ENCODE measurements at places on chromosomes 4 and X.

DNA sequence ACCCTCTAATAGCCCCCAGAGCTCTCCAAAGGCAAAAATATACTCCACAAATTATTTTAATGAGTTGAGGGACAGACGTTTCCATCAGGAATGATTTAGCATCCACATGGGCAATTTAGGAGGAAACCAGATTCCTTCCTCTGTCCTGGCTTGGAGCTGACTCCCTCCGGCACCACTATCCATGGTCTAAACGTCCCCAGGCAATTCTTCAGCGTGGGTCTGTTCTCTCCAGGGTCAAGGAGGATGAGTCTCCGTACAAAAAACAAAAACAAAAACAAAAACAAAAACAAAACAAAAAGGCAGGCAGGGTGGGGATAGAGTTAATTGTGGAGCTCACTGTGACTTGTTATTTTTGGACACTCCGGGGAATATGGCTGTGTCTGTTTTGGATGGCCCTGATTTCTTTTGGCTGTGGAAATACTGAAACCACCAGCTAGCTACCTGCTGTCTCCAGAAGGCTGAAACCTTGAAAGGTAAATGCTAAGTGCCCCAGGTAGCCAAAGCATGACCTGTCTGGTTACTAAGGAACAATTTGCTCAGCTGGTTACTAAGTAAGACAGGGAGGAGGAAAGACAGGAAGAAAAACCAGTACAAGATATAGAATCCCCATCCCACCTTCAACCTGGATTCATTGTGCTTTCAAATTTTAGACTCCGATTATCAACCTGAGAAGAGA, 419.1 kb upstream of the LCORL start:
- no peak for DNase-seq

DNA sequence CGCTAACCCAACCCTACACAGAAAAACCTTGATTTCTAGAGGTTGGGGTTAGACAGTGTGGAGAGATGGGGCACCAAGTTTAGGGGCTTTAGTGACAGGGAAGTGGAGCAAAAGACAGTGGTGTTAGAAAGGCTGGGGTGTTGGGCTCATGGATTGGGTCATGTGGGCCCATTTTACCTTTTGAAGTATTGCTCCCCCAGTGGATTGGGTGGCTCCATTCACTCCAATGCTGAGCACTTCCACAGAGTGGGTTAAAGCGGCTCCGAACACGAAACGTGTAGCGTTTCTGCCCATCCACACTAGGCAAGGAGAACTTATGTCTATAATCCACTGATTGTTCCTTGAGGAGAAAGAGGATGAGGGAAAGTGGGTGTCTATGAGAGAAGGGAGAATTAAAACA, 2.3 kb downstream of the IL2RG start:
- no peak for DNase-seq

DNA sequence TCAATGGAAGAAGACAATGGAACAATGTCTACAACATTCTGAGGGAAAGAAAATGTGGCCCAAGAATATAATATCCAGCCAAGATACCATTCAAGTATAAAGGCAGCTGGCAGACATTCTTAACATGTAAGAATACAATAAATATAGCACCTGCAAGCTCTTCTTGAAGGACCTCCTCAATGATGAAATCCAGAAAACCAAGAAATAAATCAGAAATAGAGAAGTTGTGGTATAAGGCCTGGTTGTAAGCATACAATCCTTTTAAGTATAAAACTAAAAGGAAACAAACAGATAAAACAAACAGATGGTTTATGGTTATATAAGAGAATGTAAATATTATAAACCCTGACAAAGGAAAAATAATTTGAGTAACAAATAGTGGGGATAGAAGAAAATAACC, 33.4 kb downstream of the SYTL4 start:
- no peak for DNase-seq

GRCh38 chrX:16807548-16807947, 21.3 kb downstream of the TXLNG start:
- no peak for DNase-seq

GRCh38 chr4:21387683-21388082, 560.9 kb downstream of the KCNIP4 start:
- DNase-seq, result no peak

DNA sequence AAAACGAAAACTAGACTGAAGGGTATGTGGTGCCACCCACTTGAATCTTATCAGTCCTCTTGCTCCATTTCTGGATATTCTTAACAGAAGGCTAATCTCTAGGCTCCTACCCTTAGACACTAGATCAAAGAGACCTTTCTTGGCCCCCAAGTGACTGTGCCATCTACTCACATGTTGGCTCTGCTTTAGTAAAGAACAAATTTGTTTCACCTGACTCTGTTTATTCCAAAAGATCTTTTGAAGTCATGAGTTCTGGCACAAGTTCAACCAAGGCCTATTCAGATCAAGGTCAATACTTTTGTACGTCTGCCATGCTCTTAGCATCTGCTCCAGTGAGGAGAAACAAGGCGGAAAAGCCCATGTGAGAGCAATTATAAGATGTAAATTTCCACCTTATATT, 37.3 kb downstream of the MAGEB17 start:
- DNase-seq, result no peak

- DNase-seq, result no peak
Measured at GRCh38 chr4:52989865-52990264, 127.7 kb downstream of the RASL11B start.

GRCh38 chrX:41589634-41590270, 99.0 kb upstream of the GPR34 start:
- no peak for DNase-seq

DNA sequence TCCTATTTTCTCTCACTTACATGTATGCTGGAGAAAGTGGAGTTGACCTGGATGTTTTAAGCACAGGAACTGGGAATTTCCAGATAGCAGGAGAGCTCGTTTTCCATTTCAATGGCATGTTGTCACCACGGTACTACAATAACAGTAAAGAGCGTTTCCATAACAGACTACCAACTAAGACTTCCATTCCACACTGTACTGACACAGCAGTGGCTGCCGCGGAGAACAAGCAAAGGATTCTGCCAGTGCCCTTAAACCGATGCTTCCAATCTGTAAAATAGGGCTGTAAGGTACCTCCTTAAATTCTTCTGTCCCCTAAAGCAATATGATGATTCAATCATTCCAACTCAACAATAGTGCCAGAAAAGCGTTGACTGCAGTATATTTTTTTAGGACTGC, 143.9 kb downstream of the KLHL13 start:
- no peak for DNase-seq

DNA sequence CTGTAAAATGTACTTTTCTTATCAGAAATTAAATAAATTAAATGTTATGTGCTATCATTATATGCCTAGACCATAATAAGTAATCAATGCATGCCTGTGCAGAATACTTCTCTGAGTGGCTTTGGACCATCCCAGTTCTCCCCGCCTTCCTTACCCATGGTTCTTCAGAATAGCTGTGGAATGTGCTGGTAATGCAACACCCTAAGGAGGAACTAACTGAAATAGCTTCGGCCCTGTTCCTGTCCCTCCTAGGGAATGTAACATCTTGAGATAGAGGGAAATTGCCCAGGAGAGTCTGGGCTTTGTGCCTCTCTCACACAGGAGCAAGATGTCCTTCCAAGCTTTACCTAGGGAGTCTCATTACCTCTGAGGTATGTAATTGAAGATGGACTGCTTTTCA, 693.6 kb upstream of the HS3ST1 start:
- DNase-seq, result no peak

DNA sequence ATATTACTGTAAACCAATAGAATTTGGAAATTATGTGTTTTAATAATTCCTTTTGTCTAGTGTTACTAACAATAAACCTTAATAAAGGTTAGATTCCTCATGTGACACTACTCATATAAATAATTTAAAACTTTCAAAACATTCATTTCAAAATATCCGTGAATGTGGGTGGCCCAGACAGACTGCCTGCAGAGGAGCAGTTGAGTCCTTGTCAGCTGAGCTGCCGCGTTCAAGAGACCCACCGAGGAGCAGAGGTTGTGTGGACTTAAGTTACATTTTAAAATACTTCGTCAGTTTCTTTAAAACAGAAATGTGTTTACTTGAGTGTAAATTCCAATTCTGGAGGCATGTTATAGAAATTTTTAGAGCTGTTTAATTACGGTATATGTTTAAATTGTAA, 64.2 kb upstream of the HGFAC start:
- no peak for DNase-seq

All from activated CD8-positive, alpha-beta memory T cell treated with anti-CD3 and anti-CD28 coated beads for 1 hour (primary cell).